ENCODE measurements at places on chromosomes 12 and 14.

DNA sequence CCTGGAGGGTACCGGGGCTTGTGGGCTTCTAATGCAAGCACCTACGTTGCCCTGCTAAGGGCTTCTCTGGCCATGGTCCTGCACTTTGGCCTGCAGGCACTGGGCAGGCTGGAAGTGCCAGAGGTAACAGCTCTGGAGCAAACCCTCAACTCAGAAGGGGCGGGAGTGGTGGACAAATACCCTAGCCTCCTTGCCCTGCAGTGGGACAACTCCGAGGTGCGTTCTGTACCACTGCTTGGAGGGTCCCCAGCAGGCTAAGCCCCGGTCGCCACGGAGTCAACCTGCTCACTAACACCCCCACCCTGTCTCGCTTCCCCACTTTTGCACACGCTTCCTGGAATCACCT is 20.4 kb upstream of the BEGAIN start:
- no peak for DNase-seq

GRCh38 chr12:115650026-115650425 is 627.5 kb downstream of the MED13L start:
- no peak for DNase-seq

DNA sequence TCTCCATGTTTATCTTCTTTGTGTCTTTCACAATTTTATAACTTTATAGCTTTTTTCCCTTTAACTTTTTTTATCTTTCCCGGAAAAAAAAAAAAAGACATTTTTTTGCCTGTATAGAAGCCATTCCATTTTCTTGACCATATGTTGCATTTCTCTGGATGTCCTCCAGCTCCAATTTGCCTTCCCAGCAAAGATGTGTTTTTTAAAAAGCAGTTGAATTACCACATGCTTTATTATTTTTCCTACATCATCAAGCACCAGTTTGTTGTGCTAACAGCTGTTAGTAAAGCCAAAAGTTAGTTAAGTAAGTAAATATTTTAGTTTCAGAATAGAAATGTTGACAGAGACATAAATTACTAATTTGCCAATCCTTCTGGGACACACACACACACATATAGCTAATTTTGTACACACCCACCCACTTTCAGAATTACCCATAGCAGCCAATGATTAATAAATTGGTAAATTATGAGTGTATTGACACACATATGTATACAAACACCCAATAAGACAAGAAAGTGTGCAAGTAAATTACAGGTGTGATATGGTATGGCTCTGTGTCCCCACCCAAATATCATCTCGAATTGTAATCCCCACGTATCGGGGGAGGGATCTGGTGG is 118.3 kb downstream of the SLC38A6 start:
- DNase-seq = no peak

DNA sequence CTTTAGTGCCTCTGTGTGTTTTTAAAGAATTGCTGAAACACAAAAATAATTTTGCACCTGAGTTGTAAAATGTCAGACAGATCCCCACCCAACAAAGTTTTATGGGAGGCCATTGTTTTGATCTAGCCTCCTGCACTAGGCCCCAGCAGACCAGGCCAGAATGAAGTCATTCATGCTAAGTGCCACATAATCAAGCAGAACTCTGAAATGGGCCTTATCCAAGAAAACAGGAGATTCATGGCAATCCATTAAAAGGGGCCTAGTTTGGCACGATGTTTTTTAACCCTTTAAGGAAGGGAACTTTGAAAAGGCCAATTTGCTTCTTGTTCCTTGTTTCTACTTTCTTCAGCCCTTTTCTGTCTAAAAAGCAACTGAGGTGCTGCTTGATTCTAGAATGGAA is 260.9 kb downstream of the ITPR2 start:
- no peak for DNase-seq

DNA sequence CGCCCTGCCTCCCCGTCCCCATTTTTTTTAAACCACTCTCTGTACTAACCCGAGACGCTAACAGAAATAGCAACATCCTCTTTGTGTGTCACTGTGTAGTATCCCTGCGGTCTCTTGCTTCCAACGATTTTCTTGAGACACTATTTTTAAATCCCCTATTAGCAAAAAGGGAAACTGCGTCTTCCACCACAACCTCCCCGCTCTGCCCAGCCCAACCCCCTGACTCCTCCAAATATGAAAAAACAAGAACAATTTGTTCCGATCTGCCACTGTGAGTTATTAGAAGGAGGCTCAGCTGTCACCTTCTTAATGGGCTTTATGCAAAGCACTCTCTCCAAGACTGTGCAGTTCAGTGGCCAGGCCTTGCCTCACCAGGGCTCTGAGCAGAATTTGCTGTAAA is 76.3 kb downstream of the MAP1LC3B2 start:
- no peak for DNase-seq

GRCh38 chr12:33180918-33181317 is 258.7 kb downstream of the SYT10 start:
- DNase-seq = no peak

GRCh38 chr12:119060847-119061796 is 79.8 kb downstream of the SRRM4 start:
- DNase-seq = peak; percentile 1

DNA sequence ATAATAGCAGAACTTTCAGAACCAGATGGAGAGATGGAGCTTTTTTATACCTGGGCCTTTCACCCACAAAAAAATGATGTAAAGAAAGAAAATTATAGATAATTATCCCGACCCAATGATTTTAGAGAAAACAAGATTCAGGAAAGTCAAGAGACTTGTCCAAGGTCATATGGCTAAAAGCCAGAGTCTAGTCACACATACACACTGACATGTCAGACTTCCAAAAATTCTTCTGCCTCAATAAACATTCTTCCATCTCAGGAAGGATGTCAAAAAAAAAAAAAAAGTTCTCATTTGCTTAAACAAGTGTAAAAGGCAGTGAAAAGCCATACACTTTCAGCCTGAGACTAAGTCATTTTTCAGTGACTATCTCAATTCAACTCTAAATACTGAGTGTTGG is 116.0 kb downstream of the PRICKLE1 start:
- no peak for DNase-seq

GRCh38 chr12:115341442-115341841 is 657.5 kb upstream of the TBX3 start:
- no peak for DNase-seq

GRCh38 chr14:95143808-95144620 is 13.3 kb downstream of the DICER1 start:
- no peak for DNase-seq

GRCh38 chr14:60760209-60760608 is 25.6 kb downstream of the MNAT1 start:
- DNase-seq = no peak

DNA sequence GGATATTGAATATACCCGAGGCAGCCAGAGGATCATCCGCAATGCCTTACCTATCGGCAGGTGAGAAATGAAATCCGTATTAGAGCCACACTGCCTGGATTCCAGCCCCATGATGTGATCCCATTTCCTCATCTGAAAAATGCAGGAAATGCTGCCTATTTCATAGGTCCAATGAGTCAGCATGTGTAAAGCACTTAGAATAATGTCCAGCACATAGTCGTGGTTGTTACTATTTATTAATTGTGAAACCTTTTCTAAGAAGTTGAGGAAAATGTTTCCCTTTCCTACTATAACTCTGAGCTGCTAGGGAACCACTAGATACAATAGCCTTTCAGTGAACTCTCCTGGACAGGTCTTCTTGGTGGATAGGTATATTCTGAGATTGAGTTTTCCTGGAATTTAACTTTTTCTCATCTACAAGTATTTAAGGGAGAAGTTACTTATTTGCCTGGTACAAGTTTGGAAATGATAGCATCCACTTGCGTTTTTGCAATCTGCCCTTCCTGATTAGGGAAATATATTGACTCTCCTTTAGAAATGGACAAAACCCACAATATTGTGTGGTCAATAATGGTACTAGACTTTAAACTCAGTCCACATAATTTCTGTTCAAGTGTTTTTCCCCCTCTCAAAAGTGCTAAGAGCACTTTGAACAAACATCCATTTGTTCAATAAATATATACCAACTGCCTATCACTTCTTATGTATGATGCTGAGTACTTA is 12.2 kb downstream of the POLR3B start:
- no peak for DNase-seq

DNA sequence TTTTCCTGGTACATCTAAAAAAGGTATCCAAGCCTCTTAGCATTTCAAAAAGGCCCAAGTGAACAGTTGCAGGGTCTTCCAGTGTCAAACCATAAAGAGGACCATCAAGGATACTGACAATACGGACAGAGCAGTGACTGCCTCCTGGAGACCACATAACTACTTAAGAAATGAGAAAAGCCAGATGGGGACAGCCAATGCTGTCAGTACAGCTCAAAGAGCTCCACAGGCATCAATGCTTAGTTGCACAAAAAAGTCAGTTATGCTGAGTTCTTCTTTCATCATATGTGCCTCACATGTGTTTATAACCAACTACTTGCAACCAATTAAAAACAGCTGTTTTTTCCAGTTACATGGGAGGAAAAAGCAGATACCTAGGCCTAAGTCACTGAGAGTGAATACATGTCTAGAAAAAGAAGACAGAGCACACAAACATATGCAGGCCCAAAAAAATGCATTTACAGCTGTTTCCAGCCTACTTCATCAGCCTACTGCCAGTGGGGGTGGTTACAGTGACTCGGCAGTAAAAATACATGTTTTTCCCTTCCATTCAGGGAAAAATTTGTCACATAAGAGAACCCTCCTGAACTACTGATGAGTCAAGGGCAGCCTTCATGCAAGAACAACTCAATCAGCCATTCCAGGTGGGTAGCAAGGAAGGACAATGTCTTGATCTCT is 84.0 kb downstream of the DCAF5 start:
- DNase-seq = no peak

DNA sequence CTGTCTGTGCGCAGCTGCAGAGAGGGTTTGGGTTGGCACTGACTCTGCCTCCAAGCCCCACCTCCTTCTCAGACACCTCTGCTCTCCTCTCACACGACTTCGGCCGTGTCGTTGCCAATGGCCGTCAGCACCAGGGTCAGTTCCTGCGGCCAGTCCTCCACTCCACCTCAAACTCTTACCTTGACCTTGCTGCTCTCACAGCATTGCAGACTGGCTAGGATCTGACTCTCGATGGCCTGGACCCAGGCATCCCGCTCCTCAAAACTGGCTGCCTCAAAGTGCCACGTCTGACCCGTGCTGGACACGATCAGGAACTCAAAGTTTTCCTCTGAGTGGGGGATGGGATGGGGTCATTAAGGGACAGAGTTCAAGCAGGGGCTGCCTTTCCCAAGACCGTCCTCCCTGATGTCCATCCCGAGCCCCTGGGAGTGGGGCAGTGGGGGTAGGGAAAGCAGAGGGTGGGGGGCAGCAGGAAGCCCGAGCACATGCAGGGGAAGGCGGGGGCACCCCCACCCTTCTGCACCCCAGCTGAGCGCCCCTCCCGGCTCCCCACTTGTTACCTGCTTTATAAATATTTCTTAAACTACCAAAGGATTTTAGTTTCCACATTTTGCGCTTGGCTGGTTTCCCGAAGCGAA is 10.7 kb downstream of the AGAP2 start:
- no peak for DNase-seq

- DNase-seq = no peak
These were observed 9.2 kb upstream of the LBHD2 start for GRCh38 chr14:103074729-103075367.

- no peak for DNase-seq
These were observed 44.8 kb downstream of the SLC17A8 start for GRCh38 chr12:100401660-100402059.

DNA sequence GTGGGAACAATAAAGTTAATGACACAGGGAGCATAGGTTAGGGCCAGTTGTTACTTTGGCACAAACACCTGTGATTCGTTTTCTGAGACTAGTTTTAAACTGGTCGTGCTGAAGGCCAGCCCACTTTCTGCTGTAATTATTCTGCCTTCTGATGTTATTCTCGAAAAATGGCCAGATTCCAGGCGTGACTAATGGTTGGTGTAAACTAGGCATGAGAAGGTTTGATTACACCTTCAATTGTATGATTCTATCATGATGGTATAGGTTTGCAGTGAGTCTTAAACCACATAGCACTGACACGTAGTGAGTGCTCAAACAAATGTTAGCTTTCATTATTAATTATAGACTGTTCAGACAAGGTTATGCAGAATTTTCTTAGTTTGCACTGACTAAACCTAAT is 39.0 kb downstream of the CKB start:
- no peak for DNase-seq

DNA sequence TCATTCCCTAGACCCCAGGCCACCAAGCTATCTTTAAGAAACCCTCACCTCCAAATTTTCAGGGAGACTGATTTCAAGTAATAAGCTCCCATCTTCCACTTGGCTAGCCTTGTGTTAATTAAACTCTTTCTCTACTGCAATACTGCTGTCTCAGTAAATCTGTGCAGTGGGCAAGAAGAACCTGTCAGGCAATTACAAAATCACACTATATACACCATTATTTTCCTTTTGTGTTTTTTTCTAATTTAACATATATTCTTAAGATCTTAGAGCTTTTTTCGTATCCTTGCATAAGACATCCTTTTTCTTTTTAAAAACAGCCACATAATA is 7.7 kb upstream of the GOLGA5 start:
- DNase-seq = no peak

DNA sequence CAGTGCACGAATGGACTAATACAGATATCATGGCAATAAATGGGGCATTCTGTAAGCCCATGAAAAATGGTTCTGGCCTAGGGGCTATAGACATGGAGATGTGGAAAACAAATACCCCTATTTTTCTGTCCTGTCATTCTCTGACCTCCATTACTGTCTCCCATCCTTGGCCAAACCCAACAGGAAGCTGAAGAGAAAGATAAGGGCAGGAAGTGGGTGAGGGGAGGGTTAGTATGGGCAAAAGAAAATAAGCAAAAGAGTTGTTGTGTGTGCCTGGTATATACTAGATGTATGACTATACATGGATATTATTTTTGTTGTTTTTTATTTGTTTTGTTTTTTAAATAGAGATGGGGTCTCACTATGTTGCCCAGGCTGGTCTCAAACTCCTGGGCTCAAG is 339.3 kb downstream of the PCNX1 start:
- DNase-seq = no peak

GRCh38 chr14:97029800-97030199 is 232.6 kb downstream of the VRK1 start:
- no peak for DNase-seq

DNA sequence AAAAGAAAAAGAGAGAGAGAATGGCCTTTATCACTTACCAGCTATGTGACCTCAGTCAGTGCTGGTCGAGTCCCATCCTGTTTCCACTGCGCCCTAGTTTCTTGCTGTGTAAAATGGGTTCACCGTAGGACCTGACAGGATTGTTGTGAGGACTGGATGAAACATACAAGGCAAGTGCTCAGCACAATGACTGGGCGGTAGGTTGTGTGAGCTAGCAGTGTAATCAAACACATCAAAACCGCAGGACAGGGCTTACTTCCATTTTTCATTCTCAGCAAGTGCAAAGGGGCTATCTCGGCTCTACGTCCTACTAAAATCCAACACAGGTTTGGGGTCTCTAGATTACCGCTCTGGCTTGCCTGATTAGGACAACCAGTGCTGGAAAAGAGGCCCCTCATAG is 36.4 kb upstream of the ATXN2 start:
- DNase-seq = no peak

GRCh38 chr12:2960390-2960956 is 1.3 kb downstream of the TEAD4 start:
- DNase-seq = no peak

DNA sequence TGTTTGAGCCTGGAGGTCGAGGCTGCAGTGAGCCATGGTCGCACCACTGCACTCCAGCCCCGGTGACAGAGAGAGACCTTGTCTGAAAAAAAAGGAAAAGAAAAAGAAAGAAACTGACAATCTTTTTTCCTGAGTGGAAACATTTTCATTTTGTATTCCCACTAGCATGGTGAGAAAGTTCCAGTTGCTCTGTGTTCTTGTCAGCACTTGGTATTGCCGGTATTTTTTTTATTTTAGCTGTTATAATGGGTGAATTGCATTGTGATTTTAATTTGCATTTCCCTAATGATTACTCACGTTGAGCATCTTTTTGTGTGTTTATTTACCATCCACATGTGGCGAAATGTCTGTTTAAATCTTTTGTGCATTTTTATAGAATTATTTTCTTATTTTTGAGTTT is 25.6 kb downstream of the GLT8D2 start:
- DNase-seq = no peak

Data from CD4-positive, alpha-beta T cell treated with Interferon alpha-2 for 1 hour (primary cell).